ENCODE measurements at places on chromosomes 13 and 19. TPM values are rescaled to one million over a fixed set of nuclear protein-coding genes. Genes with fewer than 3 reads are reported as not detected.
A peak's percentile ranks its signal among the peaks of the same experiment; 100 is the strongest.

- peak; percentile 51 for DNase-seq
Observed at GRCh38 chr13:113548171-113548641, 36.3 kb upstream of the TFDP1 start.

The THSD8 gene
- total RNA-seq, result not detected

DNA sequence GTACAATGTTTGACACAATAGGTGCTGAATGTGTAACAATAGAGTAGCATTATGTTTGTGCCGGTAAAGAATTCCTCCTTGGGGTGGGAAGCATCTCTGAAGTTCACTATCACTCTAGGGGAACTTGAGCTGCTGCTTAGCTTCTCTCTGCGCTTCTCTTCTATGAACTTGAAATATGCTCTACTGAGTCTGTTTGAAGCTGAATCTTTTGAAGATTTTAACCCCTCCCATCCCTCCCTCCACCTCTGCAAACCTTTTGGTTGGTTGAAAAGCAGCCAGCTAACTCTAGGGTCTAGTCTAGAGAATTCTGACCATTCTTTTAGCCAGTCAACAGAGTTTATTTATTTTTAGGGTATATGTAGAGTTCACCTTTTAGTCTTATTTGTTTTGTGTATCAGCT is 2.5 kb downstream of the PCCA start:
- no peak for DNase-seq

GRCh38 chr13:23754997-23755396 is 134.2 kb downstream of the MIPEP start:
- no peak for DNase-seq

The WDR62 gene
- 1.8 TPM for total RNA-seq

The PCDH17 gene
- total RNA-seq, result under 0.01 TPM

GRCh38 chr19:6890401-6890913 is 3.1 kb downstream of the ADGRE1 start:
- DNase-seq, result no peak

DNA sequence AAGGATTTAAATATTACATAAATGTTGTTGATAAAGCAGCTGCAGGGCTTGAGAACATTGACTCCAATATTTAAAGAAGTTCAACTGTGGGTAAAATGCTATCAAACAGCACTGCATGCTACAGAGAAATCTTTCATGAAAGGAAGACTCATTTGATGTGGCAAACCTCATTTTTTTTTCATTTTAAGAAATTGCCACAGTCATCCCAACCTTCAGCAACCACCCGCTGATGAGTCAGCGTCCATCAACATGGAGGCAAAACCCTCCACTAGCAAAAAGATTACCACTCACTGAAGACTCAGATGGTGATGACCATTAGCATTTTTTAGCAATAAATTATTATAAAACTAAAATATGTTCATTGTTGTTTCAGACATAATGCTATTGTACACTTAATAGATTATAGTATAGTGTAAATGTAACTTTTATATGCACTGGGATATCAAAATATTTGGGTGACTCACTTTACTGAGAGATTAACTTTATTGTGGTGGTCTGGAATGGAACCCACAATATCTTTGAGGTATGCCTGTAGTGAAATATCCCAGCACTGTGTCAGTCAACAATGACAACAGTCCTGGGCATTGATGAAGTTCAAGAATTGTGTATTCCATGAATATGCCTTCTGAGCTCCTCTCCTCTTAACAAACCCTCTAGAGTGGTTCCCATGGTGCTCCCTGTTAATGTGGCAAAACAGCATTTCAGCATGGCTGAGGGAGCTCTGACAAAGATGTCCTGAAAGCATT is 52.4 kb upstream of the SOX21 start:
- DNase-seq, result no peak

- no peak for DNase-seq
Observed at GRCh38 chr19:31969016-31969415, 376.4 kb upstream of the ZNF507 start.

All from osteoblast (primary cell).